Bronchus fibroblast of lung (primary cell): ENCODE measurements at places on chromosomes 3 and 15. TPM values are rescaled to one million over a fixed set of nuclear protein-coding genes. Genes with fewer than 3 reads are reported as not detected.

The ZNF860 gene
- 0.17 and 0.30 TPM in 2 replicates for total RNA-seq

The SLC15A2 gene
- total RNA-seq = 0.15 and 0.17 TPM in 2 replicates

The SLC6A20 gene
- total RNA-seq = not detected in 2 replicates

The SCAANT1 gene
- not detected in 2 replicates for total RNA-seq

The KLHDC8B gene
- 13.4 and 14.1 TPM in 2 replicates for total RNA-seq
